Dermis microvascular lymphatic vessel endothelial cell (primary cell): ENCODE measurements at places on chromosomes 7 and 10. TPM values are rescaled to one million over a fixed set of nuclear protein-coding genes. Genes with fewer than 3 reads are reported as not detected.

The PDAP1 gene
- total RNA-seq = 15.3 and 20.1 TPM in 2 replicates

The DOCK1 gene
- 69.3 and 84.5 TPM in 2 replicates for total RNA-seq

The CLRN3 gene
- 0.13 and 0.25 TPM in 2 replicates for total RNA-seq

The KCTD7 gene
- 3.7 and 6.8 TPM in 2 replicates for total RNA-seq

The IKZF1 gene
- 0.13 and 0.38 TPM in 2 replicates for total RNA-seq

The GDF2 gene
- not detected in 2 replicates for total RNA-seq

The CHRM2 gene
- not detected in 2 replicates for total RNA-seq

The GPR26 gene
- total RNA-seq = not detected in 2 replicates

The KCNMA1 gene
- total RNA-seq = 0.38 and 0.51 TPM in 2 replicates

The SUN3 gene
- total RNA-seq = not detected in 2 replicates

The HOXA3 gene
- total RNA-seq = 3.0 and 3.7 TPM in 2 replicates

The CALCR gene
- total RNA-seq = not detected in 2 replicates

The CC2D2B gene
- 0.13 TPM in 2 replicates for total RNA-seq

The TRIM73 gene
- 0.90 and 1.0 TPM in 2 replicates for total RNA-seq

The ATP6V0A4 gene
- total RNA-seq = under 0.01 and 0.25 TPM in 2 replicates

The TMEM270 gene
- not detected in 2 replicates for total RNA-seq

The EPHB6 gene
- total RNA-seq = under 0.01 TPM in 2 replicates

The AQP1 gene
- 3.6 and 6.6 TPM in 2 replicates for total RNA-seq

The ZNF282 gene
- 22.9 and 27.1 TPM in 2 replicates for total RNA-seq

The GNAT3 gene
- not detected in 2 replicates for total RNA-seq

The NODAL gene
- not detected in 2 replicates for total RNA-seq

The PAX4 gene
- total RNA-seq = not detected in 2 replicates

The AKR1B15 gene
- total RNA-seq = not detected in 2 replicates

The PAXIP1 gene
- total RNA-seq = 4.5 and 5.4 TPM in 2 replicates

The NUTM2A gene
- total RNA-seq = 0.13 and 0.51 TPM in 2 replicates

The SLC16A12 gene
- total RNA-seq = under 0.01 TPM in 1 of 2 replicates, not detected in the other

The GPR22 gene
- total RNA-seq = not detected in 2 replicates

The PHYHIPL gene
- not detected in 2 replicates for total RNA-seq

The CDK14 gene
- total RNA-seq = 0.89 and 1.2 TPM in 2 replicates

The SMO gene
- 2.3 and 8.3 TPM in 2 replicates for total RNA-seq

The MLXIPL gene
- total RNA-seq = not detected in 2 replicates

The GIMAP6 gene
- 169 and 251 TPM in 2 replicates for total RNA-seq

The PPP1R9A gene
- total RNA-seq = 9.6 and 12.1 TPM in 2 replicates

The CALML5 gene
- total RNA-seq = not detected in 2 replicates

The PRKG1 gene
- total RNA-seq = 0.64 and 2.7 TPM in 2 replicates

The TBXAS1 gene
- 0.38 and 0.64 TPM in 2 replicates for total RNA-seq

The NCAPG2 gene
- 10.7 and 16.8 TPM in 2 replicates for total RNA-seq

The GLI3 gene
- total RNA-seq = 0.25 and 0.26 TPM in 2 replicates

The DGKI gene
- total RNA-seq = 0.64 and 3.5 TPM in 2 replicates

The CTAGE8 gene
- total RNA-seq = under 0.01 and 0.13 TPM in 2 replicates

The CNPY1 gene
- not detected in 2 replicates for total RNA-seq

The PRKAR1B gene
- total RNA-seq = 39.5 and 74.2 TPM in 2 replicates

The IL15RA gene
- total RNA-seq = 8.6 and 18.0 TPM in 2 replicates

The EIF5AL1 gene
- 0.25 and 0.39 TPM in 2 replicates for total RNA-seq

The PDE6C gene
- not detected in 2 replicates for total RNA-seq

The HTR5A gene
- not detected in 2 replicates for total RNA-seq

The BRAT1 gene
- total RNA-seq = 17.7 and 23.8 TPM in 2 replicates

The PHKG1 gene
- total RNA-seq = 0.13 and 0.38 TPM in 2 replicates
